MCF 10A (cell line): ENCODE measurements at places on chromosomes 2 and 18. TPM values are rescaled to one million over a fixed set of nuclear protein-coding genes. Genes with fewer than 3 reads are reported as not detected.
A peak's percentile ranks its signal among the peaks of the same experiment; 100 is the strongest.

Gene PREB
- total RNA-seq: 55.1 and 68.5 TPM in 2 replicates

Gene HK2
- total RNA-seq: 40.4 and 47.8 TPM in 2 replicates

GRCh38 chr18:9482790-9483189, 7.5 kb downstream of the RALBP1 start:
- no peak for DNase-seq

- DNase-seq: peak; percentile 17
These were observed 383.4 kb downstream of the CBLN2 start for GRCh38 chr18:72160510-72161445.

GRCh38 chr2:194253528-194254259, 1403.3 kb upstream of the SLC39A10 start:
- no peak for DNase-seq

DNA sequence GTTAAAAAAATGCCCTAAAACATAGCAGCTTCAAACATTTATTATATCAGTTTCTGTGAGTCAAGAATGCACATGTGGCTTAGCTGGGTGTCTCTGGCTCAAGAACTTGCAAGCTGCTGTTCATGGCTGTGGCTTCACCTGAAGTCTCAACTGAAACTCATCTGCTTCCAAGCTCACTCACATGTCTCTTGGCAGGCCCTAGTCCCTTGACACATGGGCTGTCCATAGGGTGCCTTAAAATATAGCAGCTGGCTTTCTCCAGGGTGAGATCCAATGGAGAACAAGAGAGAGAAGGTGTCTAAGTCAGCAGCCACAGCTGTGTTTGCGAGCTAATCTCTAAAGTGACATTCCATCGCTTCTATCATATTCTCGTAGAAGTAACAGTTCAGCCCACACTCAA, 152.8 kb downstream of the DSEL start:
- DNase-seq: no peak

Gene IL36RN
- total RNA-seq: not detected in 2 replicates

GRCh38 chr2:235952714-235953113, 215.5 kb downstream of the GBX2 start:
- no peak for DNase-seq

Gene TRIM54
- total RNA-seq: not detected in 2 replicates

DNA sequence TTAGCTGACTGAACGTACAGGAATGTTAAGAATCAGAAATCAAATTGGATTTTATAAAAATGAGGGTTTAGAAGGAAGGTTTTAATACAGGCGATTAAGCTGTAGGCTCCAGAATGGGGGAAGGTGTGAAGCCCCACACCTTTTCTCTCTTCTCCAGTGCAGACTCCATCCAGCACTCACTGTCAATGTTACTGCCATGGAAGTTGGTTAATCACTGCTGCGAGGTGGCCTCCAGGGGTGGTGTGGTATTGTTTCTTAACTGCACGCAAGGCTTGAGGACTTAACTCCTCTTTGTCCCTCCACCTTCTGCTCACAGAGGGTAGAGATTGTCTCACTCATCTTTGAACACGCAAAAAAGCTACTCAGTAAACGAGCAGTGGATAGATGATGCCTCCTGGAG, 26.9 kb upstream of the YWHAQ start:
- DNase-seq: no peak

DNA sequence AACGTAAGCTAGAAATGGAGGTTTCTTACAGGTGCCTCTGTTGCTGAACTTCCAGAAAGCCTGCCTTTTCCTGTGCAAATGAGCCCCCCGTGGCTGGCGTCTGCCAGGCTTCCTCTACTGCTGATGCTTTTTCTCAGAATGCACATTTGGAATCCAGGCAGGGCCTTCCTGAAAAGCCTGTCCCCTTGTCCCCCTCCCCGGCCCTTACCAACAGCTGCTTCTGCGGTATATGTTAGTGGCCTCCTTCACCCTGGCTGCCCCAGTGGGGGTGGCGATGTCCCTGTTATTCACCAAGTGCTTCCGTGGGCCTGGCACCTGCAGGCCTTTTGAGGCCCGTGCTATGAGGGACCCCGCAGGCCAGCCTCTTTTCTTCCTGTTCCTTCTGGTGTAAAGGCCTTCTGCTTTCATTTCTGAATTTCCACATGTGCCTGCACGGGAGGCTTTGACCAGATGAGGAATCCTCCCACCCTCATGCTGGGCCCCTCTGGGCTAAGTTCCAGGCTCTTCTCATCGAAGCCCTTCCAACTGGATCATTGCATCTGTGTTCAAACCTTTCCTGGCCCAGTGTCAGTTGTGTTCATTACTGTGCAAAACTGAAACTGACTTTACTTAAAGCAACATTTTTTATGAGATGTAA, 10.4 kb downstream of the CNDP2 start:
- DNase-seq: no peak

GRCh38 chr2:175275539-175275938, 94.0 kb upstream of the ATP5MC3 start:
- DNase-seq: no peak

Gene TMEM200C
- total RNA-seq: not detected in 2 replicates

Gene CDCA7
- 6.2 and 14.0 TPM in 2 replicates for total RNA-seq

GRCh38 chr2:56338232-56338631, 154.4 kb downstream of the CCDC85A start:
- no peak for DNase-seq

Gene TOGARAM2
- total RNA-seq: 0.16 TPM in 1 of 2 replicates, not detected in the other

DNA sequence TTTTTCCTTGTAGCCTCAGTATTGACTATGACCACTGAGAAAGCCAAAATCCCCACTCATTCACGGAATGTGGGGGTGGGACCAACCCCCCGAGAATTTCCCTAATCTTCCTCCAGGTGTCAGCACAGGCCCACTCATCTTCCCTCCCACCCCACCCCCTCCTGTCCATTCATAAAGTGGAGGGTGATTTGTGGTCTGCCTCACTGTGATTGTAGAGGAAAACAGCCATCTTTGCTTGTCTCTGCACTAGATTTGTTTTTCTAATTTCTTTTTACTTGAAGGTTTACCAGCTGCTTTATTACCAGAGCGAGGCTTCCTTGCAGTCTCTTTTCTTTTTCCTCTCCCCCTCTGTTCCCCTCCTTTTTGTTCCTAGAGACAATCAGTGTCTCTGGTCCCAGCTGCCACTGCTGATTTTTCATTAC, 171.8 kb downstream of the ICOS start:
- peak; percentile 38 for DNase-seq

GRCh38 chr2:37295469-37296073, 29.1 kb downstream of the PRKD3 start:
- no peak for DNase-seq

DNA sequence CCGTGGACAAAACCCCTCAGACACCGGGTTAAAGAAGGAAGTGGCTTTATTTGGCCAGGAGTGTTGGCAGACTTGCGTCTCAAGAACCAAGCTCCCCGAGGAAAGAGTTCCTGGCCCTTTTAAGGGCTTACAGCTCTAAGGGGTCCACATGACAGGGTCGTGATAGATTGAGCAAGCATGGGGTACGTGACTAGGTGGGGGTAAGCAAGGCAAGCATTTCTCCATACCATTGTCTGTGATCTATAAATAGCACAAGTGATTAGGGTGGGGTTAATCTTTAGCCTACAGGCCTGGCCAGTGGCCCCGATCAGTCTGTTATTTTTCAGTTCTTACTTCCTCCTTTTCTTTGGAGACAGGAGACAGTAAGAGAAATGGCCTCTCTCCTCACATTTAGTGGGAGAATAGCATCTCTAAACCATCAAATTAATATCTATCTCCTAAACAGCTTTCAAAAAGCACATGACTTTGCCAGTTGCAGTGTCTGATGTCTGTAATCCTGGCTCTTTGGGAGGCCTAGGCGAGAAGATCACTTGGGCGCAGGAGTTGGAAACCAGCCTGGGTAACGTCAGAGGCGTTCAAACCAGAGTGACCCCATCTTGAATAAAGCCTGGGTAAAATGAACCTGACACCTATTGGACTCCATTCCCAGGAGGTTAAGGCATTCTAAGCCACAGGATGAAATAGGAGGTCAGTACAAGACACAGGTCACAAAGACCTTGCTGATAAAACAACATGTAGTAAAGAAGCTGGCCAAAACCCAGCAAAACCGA, 18.3 kb upstream of the CNOT11 start:
- DNase-seq: no peak

Gene VRK2
- total RNA-seq: 44.6 and 52.7 TPM in 2 replicates

Gene GREB1
- total RNA-seq: 1.7 and 2.3 TPM in 2 replicates

Gene CYP1B1
- 37.2 and 53.3 TPM in 2 replicates for total RNA-seq

DNA sequence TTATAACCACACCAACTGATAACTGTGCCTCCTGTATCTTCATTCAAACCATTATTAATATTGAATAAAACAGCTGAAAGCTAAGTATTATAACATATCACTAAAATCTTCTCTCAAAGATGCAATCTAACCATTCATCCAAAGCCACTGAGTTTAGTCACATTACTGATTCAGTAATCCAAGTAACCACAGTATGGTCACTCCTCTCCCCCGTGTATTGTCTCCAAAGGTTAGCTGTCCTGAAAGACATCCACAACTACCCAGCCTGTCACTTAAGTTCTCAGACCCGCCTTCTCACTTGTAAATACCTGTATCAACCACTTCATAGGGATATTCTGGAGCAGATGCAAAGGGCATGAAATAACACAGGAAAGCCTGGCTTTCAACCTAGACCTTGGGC, 213.4 kb upstream of the BOD1L2 start:
- DNase-seq: no peak

- no peak for DNase-seq
These were observed 856 bp upstream of the PLA2R1 start for GRCh38 chr2:160063271-160063670.

Gene ESPNL
- total RNA-seq: not detected in 2 replicates

- DNase-seq: peak; percentile 67
These were observed 157.7 kb upstream of the SERPINE2 start for GRCh38 chr2:224196810-224197209.

Gene NCKAP5
- total RNA-seq: not detected in 2 replicates

DNA sequence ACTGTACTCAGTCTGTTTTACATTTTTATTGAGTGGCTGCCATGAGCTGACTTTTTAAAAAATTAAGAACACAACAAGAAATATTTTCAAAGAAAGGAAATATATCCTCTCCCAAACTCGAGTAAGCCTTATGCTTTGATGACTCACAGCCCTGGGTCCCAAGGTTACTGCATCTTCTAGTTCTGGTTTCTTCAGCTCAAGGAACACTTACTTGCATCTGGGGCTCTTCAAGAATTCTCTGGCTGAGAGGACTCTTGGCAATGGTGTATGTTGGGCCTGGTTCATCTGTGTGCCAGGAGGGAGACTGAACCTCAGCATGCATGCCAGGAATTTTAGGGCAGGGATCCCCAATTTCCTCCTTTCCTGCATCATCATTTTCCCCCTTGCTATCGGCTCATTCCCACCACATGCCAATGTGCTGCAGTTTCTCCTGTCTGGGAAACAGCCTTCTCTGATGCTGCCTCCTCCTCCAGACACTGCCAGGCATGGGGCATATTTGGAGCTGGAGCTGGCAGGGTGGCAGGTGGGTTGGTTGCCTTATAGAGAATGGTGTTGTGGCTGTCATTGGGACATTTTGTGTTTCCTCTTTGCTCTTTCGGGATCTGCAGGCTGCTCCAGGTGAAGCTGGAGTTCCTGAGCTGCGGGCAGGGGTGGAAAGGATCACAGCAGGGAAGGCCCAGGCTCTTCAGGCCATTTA, 192.2 kb upstream of the HS6ST1 start:
- no peak for DNase-seq

DNA sequence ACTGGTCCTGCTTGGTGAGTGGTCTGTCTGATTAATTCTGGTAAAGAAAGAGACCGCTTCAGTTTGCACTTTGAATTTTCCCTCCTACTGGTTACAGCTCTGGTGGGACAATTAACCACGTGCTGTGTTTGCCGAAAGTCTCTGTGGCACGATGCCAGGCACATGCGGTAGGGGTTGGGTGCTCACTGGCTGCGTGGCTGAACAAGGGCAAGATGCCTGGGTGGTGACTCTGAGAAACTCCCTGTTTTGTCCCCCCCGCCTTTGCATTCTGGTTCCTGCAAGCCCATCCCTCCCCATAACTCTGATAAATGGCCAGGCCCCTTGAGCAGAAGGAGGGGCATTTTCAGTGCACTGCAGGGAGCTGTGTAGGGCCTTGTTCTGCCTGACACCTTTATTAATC, 206.1 kb downstream of the TFCP2L1 start:
- no peak for DNase-seq

Gene CYRIA
- total RNA-seq: 0.35 and 1.2 TPM in 2 replicates

DNA sequence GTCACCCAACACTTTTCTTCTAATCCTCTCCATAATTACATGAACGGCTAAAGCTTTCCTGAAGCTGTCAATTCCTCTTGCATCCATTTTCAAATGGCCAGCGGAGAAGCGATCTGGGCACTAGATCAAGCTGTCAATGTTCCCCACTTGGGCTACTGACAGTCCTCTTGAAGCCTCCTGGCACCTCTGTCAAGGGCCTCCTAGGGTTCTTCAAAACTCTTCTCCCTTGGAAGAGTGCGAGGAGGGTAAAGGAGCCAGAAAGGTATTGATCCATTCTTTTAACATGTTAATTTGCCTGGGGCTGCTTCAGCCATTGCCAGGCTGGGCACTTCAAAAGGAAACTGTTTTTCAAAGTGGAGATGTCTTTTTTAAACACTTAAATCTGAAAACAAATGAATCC, 19.8 kb downstream of the EPHA4 start:
- no peak for DNase-seq

DNA sequence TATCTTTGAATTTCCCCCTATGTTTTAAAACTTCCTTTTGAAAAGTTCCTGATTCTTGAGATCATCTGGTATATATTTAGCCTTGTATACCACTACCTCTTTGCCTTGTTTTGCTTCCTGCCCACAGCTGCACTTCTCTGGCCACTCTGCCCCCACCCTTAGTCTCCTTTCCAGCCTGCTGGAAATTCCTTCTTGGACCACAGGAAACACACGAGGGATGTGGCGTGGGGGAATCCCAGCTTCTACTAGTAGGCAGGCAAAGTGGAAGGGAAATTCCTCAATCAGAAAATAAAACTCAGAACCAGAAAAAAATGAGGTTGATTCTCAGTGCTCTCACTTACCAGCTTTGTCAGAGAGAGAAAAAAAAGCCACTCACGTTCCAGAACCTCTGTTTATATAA, 13.4 kb downstream of the IL18RAP start:
- DNase-seq: no peak

- no peak for DNase-seq
These were observed 255.6 kb downstream of the CCDC178 start for GRCh38 chr18:33184958-33185357.

GRCh38 chr18:79857082-79857671, 59.4 kb downstream of the KCNG2 start:
- peak; percentile 15 for DNase-seq

Gene MARCHF4
- 0.17 and 0.33 TPM in 2 replicates for total RNA-seq

DNA sequence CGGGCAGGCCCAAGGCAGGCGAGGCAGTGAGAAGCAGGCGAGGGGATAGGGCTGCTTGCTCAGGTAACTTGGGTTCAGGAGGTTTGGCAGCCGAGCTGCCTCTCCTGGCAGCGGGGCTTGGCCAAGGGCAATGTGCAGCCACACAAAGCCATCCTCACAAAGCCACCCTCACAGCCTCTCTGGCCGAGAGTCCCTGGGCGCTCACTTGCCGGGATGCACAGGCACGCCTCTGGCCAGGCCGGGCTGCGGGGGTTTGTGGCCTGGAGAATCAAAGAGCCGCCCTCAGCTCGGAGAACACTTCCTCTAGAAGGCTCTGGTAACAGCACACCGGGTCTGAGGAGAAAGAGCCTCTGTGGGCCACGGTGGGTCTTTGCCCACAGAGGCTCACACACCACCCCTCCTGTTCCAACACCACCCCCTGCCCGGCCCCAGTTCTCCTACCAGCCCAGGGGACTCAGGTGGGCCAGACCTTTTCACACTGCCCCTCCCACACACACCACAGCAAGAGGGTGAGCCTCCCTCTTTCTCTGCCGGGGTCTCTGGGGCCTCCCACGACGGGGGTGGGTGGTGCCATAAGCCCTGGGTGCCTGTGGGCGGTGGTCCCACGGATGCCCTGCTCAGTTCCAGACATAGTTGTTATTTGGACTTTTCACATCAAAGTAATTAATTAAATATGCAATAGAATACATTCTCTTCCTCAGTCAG, 186.9 kb downstream of the ZFP36L2 start:
- no peak for DNase-seq
